Cortex of kidney (tissue), 1 donor: ENCODE measurements at places on chromosomes 3 and 15.

- no peak for DNase-seq
Measured at GRCh38 chr15:74696398-74696729, 540 bp upstream of the EDC3 start.

DNA sequence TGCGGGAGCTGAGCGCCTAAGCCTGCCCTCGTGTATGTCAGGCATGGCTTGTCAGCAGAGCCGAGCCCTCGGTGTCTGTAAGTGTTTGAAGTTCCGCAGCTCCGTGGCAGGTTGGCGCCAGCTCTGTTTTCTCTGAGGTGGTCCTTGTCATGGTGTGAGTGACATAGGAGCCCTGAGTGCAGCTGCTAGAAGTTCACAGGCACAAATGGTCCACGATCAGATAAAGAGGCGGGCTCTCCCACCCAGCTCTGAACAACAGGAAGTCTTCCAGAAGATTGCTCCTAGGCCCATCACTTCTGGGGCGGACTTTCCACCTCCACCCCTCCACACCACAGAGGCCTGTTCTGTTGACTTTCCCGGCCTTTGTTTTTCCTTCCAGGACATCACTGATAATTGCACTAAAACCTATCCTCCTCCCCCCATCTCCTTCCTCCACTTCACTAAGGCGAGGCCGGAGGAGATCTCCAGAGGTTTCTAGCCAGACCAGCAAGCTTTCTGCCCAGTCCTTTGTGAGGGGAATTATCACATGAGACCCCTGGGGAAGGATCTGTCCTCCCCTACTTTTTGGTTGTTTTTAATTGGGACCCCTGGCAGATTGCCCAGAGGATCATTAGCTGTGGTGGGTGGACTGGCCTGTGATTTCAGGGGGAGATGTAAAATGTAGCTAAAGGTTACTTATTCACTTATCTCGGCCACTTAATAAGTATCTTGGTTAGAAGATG lies 19.9 kb downstream of the ITPR1 start:
- no peak for DNase-seq

DNA sequence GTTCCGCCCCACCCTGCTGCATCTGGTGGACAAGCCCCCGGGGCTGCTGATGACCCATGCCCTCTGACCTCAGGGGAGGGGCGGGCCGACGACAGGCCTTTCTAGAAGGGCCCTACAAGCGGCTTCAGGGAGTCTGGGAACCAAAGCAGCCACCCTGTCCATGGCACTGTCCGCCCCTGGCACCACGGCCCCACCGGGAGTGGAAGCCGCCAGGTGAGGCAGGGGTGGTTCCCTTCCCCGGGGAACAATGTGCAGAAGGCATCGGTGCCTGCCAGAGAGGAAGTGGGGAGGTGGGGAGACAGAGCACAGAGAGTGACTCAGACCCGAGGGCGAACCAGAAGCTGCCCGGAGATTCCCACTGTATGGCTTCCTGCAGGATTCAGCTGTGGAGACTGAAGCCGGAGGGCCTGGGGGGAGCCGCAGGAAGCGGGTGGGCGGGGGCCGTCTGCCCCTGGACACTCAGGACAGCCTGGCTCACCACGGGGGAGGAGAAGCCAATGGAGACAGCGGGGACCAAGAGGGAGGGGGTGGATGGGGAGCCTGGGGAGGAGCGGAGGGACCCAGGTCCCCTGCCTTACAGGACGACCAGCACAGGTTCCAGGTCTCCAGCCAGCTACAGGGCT lies 134.0 kb downstream of the TPRA1 start:
- DNase-seq, result no peak

GRCh38 chr3:66029014-66029413 lies 9.7 kb downstream of the MAGI1 start:
- no peak for DNase-seq

- no peak for DNase-seq
Measured at GRCh38 chr3:140505213-140505612, 172.7 kb upstream of the TRIM42 start.

DNA sequence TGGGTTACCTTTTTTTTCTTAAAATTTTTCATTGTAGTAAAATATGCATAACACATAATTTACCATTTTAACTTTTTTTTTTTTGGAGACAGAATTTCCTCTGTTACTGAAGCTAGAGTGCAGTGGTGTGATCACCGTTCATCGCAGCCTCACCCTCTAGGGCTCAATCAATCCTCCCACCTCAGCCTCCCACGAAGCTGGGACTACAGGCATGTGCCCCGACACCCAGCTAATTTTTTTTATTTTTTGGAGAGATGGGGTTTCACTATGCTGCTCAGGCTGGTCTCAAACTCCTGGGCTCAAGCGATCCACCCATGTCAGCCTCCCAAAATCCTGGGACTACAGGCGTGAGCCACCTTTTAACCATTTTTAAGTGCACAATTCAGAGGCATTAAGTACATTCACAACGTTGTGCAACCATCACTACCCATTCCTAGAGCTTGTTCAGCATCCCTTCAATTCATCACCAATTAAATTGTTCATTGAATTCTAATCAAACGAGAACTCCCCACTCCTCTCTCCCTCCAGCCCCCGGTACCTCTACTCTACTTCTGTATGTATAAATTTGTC lies 44.6 kb downstream of the BHLHE40 start:
- DNase-seq, result no peak

DNA sequence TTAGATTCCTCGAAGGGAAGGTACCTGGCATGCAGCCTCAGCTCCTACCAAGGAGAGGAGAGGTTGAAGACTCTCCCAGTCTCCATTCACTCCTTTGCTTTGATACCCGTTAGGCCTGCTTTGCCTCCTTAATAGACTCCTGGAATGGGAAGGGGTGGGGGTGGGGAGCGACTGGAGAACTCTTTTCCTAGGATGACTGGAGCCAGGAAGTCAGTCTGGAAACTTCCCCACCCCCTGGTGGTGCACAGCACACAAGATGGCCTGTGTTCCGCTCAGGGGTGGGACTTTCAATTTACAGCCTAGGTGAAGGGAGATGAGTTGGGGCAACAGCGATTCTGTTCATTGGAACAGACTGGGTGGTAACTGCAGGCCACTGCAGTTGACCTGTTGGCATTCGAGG lies 21.4 kb upstream of the CELF6 start:
- DNase-seq, result no peak

- no peak for DNase-seq
Measured at GRCh38 chr3:10992017-10992942, at the start of gene SLC6A1. TSS of gene SLC6A1 (plus strand) at chr3:10992748. CDS start at chr3:11017212, 24,464 bp downstream.

DNA sequence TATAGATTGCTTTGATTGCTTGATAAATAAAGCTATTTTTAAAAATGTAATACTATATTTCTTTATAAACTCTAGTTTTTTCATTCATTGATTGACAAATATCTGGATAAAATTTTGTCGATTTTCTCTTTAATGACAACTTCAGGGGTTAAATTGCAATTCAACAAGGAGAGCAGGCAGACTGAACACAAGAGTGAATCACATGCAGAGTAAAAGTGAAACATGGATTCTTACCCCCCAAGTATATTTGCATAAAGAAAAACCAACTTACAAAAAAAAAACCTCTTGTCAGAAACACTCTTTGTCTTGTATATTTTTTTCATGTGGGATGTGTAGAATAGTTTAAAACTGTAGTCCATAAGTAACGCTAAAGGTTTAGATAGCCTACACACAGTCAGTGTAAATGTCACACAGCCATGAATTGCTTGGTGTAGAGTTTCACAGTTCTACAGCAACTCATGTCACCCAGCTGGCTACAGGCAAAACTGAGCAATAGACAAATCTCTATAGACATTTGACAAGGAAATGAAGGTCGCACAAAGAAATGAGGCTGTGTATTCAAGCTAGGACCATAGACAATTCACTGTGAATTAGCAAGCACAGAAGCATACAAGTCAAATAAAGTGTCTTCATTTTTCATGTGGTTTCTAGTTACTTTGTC lies 141.6 kb downstream of the THRB start:
- no peak for DNase-seq
